ENCODE measurements at places on chromosomes 12 and 14.
A peak's percentile ranks its signal among the peaks of the same experiment; 100 is the strongest.

GRCh38 chr14:76919431-76920330 is 93.5 kb downstream of the LRRC74A start:
- peak; percentile 21 for DNase-seq

DNA sequence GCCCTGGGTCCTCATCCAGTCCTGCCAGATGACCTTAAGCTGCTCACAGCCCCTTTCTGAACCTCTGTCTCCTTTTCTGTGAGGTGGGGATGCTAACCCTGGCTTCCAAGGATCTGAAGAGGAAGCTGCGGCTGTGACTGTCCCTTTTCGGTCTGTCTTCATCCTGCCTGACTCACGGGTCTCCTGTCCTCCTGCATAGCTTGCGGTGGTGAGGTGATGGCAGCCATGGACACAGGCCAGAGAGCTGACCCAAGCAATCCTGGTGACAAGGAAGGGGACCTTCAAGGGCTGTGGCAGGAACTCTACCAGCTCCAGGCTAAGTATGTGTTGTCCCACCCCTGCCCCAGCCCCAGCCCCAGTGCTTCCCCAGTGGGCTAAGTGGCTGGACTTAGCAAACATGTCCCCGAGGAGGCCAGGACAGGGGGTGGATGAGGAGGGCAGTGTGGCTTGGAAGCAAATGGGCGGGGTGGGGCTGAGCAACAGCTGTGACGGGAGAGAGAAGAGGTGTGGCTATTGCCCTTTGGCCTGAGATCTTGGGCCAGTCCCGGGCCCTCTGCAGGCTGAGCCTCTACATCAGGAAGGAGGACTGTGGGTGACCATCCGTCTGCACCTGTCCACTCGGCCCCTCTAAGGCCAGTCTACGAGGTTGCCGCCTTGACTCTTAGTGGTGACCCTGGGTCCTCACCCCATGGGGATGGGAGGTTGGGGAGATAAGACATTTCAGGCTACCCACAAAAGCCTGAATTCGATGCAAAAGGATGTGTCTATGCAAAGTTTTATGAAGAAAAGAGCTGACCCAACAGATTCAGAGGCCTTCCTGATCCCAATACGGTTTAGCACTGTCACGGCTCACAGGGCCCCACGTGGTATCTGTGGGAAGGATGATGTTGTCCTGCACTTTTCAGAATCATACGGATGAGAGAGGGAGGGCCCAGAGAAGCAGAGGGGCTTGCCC is 1.1 kb downstream of the CCDC197 start:
- DNase-seq: no peak

- DNase-seq: no peak
Observed at GRCh38 chr14:92684801-92685560, 63.4 kb downstream of the LGMN start.

DNA sequence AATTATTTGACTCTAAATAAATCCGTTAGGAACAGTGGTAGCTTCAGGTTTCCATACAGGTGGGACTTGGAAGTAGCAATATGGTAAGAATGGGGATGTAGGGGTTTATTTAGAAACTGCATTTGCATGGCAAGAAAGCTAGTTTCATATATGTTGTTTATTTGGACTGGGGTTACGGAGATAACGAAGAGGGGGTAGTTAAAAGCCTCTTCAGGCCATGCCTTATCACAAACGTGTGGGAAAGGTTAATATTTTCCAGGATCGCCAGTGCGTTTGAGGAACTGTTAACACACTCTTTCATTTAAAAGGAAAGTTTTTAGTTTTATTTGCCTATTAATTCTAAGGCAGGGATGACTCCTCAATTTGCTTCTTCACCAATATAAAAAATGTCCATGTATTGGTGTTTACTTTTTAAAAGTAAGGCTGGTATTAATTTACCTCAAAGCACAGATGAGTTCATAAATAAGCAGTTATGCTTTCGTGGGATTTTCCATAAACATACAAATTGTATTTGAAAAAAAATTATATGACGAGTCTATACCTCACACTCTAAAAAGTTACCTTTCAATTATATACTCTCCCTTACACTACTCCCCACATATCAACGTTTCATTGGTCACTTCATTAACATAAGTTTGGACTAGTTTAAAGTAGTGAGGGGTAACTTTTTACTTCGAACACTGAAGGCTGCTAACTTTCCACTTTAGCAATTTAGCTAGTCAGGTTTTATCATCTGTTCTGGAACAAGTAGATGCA is 814 bp downstream of the RAB2B start:
- no peak for DNase-seq

DNA sequence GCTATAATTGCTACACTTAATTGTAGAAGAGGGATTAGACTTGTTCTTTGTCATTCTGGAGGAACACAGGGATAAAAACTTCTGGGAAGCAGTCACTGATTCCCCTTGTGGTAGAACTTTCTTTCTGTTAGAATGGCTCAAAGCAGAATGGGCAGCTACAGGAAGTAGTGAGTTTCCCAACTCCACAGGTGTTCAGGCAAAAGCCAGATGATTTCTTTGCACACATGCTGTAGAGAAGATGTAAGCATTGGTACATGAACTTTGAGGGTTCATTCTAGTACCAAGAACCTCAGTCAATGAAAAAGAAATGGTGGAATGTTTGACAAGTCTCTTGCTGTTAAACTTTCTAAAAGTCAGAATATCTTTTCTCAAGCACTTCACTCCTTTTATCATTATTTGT is 4.3 kb downstream of the NDUFA9 start:
- no peak for DNase-seq

DNA sequence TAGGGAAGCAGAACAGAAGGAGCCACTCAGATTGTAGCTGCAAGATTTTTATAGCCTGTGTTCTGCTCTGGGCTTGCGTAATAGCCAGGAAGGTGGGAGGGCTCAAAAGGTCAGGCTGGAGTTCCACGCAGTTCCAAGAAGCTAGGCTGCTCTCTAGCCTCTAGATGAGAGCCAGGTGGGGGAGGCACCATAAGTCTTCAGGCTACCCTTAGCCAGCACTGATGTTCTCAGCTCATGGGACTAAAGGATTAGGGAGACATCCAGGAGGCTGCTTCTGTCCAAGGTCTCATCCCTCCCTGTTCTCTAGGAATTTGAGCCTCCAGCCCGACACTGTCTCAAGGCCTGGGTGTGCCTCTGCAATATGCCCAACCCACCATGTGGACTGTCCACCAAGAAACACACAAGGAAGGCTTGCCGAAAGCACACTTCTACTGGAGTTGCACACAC is 1.7 kb downstream of the LMBR1L start:
- no peak for DNase-seq

DNA sequence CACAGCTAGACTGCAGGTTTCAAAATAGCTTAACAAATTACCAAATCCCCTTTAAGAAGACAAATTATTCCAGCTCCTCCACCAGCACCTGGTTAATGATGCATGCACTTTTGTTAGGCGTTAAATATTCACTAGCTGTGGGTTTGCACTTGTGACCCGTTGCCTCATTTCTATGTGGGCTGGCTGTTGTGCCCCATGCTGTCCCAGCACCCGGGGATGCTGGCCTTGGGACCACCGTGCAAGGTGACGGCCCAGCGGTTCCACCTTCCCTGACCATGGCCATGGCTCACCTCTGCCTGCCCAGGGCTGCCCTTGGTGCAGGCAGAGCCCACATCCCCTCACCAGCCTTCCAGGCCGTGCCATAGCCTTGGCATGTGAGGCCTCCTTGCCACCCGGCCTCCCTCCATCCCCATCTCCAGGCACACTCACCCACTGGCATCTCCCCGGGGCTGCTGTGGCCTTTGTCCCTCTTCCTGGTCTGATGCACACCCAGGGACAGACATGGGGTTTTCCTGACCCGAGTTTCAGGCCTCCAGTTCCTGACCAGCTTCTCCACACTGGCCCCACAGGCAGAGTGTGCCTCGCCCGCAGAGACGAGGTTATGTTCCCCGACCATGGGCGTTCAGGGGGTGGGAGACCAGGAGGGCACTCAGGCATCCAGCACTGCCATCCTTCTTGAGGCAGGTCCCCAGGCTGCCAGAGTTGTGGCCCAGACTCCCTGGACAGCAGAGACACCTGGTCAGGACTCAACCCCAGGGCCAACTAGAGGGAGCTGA is 20.3 kb upstream of the C14orf180 start:
- DNase-seq: no peak

- no peak for DNase-seq
Observed at GRCh38 chr14:64671591-64671990, 32.6 kb upstream of the PLEKHG3 start.

GRCh38 chr14:90393966-90394365 is 2.9 kb upstream of the CALM1 start:
- DNase-seq: no peak

GRCh38 chr14:100285021-100285912 is 21.0 kb downstream of the SLC25A29 start:
- DNase-seq: peak; percentile 64

DNA sequence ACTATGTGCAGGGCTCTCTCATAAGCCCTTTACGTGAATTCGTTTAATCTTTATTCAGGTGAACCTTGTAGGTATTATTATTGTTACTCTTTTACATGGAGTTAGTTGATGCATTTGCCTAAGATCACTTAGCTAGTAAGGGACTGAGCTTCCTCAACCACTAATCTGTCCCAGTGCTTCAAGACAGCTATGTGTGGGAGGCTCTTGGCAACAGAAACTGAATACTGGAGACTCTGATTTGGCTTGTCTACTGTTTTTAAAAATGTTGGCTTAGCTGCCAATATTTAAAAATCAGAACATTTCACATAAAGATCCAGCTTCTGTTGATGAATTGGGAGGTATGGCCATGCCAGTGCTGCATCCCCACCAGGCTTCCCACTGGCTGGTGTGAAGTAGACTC is 6.8 kb downstream of the KNTC1 start:
- DNase-seq: no peak
